ENCODE measurements at places on chromosomes 16 and 17.

DNA sequence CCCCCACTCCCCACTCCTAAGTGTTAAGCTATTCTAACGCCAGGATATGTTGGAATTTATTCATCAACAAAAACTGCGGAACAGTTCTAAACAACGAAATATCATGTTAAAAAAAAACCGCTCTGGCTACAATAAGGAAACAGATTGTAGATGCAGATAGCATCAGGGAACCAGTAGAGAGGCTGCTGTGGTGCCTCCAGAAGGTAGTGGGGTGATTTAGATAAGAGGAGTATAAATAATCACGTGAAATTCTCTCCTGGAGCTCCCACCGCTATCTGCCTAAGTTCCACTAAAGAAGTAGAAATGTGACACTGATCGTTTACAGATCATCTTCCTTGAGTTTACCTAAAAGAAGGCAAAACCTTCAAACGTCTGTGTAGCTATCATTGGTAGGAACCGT lies 8.0 kb downstream of the AHSP start:
- DNase-seq: no peak

GRCh38 chr16:67942200-67942509 lies 1.8 kb downstream of the LCAT start:
- no peak for DNase-seq

- DNase-seq: no peak
Measured at GRCh38 chr17:39082482-39082881, 69.0 kb downstream of the PLXDC1 start.

GRCh38 chr17:81870131-81870980 lies 781 bp downstream of the ARHGDIA start:
- no peak for DNase-seq

- no peak for DNase-seq
Measured at GRCh38 chr17:66437476-66438026, 135.1 kb downstream of the PRKCA start.

DNA sequence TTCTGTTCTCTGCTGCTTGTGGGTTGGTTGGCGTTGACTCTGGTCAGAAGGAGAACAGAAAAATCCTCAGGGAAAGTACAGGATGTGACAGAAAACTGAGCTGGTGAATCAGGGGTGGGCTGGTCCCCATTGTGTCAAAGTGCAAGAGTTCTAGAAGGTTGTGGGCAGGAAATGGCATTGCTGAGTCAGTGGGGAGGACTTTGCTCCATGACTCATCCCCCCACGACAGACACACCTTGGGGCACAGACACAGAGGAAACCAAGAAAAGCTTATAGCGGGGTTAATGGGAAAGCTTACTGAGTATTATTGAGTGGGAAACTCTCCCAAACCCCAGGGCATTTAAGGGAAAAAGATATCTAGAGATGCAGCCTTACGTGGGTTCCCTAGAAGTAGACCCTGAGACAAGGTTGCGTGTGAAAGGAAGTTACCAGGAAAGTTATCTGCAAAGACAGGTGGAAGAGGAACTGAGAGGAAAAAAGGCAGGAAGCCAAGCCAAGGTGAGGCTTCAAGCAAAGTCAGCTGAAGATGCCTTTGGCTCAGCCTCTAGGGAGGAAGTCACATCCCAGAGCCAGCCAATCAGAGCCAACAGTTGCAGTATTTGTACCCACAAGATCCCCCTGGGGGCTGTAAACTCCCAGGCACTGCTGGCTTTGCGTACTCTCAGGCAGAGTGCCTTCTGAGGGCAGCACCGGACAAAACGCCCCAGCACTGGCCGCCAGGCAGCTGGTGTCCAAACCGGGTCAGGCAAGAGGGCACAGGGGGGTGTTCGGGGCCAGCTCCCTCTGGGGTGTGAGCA lies 86.4 kb downstream of the FOXL1 start:
- peak; percentile 65 for DNase-seq

DNA sequence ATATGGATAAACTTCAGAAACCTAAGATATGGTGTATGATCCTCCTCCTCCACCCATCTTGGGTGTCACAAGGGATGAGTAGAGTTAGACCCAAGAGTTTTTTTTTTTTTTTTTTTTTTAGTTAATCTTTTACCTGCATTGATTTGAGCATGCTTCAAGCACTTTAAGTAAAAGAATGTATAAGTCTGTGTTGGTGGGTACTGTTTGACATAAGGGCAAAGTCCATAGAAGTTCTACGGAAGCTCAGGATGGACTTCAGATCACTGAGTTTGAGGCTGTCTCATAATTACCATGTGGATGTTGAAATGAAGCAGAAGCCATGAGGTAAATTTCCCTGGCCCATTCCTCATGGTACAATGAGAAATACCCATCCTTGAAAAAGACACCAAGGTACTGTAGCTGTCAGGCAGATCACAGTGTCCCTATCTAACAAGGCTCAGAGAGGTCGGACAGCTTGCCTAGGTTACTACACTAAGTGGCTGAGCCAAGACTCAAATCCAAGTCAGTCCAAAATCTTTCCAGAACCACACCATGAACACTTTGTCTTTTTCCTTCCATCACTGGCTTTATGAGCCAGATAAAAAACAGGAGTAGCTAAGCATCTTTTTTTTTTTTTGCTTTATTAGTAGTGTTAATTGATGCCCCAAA lies 962.8 kb downstream of the CDH11 start:
- no peak for DNase-seq

DNA sequence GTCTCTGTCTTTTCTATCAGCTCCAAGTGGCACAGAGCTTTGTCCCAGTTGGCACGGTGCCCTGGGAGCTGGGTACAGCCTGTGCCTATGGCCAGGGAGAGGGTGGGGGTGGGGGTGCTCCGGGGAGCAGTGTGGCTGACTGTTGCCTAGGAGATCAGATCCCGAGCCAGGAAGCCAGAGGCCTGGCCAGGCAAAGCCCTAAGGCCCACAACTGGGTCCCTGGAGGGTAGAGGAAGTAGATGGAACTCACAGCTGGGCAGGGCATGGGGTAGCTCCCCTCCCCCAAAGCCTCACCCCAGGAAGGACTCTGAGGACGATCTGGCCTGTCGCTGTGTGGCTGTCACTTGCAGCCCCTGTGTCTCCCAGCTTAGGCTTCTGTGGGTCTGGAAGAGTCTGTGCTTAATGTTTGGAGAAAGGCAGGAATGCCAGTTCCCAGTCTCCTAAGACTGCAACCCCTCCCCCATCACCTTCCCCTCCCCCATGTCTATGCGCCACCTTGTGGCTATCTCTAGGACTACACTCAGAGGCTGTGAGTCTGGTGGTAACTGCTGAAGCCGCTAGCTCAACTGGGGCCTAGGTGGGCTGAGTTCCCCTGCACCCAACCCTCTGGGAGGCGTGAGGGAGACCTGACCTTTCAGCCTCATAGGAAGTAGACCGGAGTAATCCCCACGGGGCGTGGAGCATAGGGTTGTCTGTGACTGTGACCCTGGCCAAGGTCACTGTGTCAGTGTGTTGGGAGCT lies 12.6 kb downstream of the THRA start:
- DNase-seq: peak; percentile 61

DNA sequence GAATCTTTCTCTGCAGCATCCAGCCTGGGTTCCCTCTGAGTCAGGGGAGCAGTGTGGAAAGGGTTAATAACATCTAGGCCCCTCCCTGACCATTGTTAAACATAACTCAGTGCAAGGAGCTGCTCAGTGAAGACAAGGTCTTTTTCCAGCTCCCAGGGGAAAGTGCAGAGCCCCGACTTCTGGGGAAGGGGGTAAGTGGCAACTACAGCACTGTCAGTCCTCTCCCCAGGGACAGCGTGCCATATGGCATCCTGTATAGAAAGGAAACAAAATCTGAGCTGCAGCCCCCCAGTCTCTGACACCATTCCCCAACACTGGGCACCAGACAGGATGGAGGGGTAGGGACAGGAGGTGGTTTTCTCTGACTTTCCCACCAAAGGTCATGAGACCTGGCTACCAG lies 7.8 kb downstream of the MRPL27 start:
- DNase-seq: no peak

DNA sequence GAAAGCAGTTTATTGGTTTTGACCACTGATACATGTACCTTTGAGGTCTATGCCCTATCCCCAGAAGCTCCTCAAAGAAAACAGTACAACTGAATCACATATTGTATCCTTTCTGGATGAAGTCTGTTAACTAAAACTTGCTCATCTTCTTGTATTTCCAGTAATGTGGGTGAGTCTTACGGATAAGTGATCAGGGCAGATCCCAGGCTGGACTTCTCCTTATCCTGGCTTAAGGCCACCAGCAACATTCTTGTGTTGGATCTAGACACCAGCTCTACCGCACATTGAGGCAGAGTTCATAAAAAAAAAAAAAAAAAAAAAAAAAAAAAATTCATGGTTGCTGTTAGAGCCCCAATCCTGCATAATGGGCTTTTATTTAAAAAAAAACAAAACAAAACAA lies 536.7 kb upstream of the HSBP1 start:
- DNase-seq: no peak

GRCh38 chr17:2814481-2815341 lies 18.5 kb downstream of the RAP1GAP2 start:
- DNase-seq: peak; percentile 64

GRCh38 chr17:79446399-79447009 lies 164.3 kb downstream of the RBFOX3 start:
- no peak for DNase-seq

- no peak for DNase-seq
Measured at GRCh38 chr17:67289181-67289876, 44.3 kb upstream of the HELZ start.

DNA sequence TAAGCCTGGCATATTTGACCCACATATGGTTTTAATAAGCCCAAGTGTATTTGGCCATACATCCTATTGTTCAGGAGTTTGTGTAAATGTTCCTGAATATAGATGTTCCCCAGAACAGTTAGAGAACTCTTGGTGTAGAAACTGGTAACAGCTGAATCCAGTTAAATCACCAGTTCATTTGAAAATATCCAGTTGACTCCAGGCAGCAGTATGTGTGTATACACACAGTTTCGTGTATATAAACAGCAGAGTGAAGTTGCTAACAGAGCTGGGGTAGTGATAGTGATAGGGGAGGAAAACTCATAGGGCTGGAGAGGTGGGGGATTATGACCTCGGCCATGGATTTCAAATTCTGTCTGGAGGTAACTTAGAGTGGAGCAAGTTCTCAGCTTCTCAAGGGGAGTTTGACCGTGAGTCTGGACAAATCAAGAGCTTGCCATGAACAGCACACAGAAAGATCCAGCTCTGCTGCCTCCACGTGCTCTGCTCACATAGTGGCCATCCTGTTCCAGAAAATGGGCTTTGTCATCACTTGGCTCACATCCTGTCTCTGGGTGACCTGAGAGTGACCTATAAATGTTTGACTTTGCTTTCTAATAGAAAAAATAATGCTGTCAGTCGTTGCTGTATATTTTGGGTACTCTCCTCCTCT lies 30.6 kb upstream of the MMD start:
- DNase-seq: no peak

- DNase-seq: no peak
Measured at GRCh38 chr17:67613961-67614360, 103.8 kb upstream of the NOL11 start.

DNA sequence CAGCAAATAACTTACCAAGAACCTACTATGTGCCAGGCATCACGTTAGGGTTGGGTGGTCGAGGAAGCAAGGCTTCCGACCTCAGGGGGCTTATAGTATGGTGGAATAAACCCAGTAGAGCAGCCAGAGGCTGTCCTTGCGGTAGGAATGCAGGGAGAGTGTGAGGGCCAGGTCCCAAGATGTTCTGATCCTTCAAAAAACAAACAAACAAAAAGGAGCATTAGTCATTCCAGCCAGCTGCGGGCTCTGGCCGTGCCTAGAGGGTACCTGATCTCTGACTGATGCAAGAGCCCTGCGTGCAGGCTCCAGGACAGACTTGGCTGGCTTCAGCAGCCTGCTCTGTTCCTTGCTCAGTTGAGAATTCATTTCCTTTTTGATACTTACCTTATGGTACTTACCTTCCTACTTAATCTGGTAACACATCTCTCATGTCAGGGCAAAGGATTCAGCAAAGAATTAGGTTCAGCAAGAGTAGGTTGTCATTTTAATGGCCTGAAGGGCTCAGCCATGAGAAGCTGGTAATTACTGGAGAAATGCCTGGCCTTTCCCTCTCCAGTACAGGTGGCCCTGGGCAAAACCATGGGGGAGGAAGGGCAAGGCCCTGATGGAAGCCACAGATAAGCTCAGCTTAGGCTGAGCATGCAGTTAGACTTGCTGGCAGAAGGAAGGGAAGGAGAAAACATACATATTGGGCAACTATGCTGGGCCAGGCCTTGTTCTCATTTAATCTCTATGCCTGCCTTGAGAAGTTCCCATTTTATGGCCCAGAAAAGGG lies 18.4 kb downstream of the CYB5D2 start:
- no peak for DNase-seq

GRCh38 chr16:1150511-1150982 lies 2.4 kb upstream of the CACNA1H start:
- no peak for DNase-seq

DNA sequence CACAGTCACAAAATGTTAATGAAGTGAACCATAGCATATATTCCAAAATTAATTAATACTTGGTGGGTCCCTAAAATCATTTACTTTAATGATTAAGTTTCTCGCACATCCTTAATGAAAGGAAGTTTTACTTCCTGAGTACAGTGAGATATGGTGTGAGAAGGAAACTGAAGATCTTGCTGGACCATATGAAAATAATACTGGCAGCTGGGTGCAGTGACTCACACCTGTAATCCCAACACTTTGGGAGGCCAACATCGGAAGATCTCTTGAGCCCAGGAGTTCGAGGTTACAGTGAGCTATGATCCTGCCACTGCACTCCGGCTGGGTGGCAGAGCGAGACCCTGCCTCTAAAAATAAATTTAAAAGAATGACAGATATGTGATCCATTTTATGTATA lies 62.5 kb downstream of the ABCA8 start:
- DNase-seq: no peak

GRCh38 chr17:62807812-62808575 lies at the start of gene MARCHF10:
MARCHF10 (minus strand) TSS chr17:62808314; CDS start chr17:62801735, 6,579 bp downstream.
- no peak for DNase-seq

- no peak for DNase-seq
Measured at GRCh38 chr17:36856903-36857381, 80.3 kb upstream of the LHX1 start.

DNA sequence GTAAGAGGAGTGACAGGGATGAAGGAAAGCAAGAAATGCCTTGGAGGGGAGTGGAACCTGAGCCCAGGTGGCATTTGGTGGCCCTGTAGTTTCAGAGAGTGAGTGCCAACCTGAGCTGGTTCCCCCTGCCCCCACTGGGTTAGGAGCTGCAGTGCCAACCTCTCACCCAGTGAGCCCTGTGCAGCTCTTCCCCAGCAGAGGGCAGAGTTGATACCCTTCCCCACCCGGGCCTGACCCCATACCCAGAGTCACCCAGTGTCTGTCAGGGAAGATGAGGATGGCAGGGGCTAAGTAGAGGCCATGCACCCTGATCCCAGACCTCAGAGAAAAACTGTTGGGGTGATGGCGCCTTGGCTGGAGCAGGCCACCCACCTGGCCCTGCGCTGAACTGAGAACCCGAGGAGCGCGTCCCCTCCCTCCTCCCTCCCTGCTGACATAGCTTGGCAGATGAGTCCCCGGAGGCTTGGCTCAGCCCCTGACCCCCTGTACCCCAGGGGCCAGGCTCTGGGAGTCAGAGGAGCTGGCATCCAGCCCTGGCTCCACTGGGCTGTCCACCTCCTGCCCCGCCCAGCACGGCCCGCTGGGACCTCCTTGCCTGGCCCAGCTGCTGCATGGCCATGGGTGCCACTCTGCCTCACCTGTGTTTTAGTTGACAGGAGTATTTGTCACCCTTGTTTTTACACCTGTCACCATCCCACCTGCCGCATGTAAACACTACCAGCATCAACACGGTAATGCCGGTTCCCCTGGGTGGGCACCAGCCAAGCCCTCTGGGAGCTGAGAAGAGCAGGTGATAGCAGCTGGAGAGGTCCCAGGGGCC lies 113.9 kb downstream of the AMFR start:
- DNase-seq: no peak

Data from stimulated activated CD4-positive, alpha-beta T cell treated with anti-CD3 and anti-CD28 coated beads, Interleukin-1b, Interleukin-23, amount 100 ng/mL, for 24 hours (primary cell).